ENCODE measurements at places on chromosomes 5 and 9. TPM values are rescaled to one million over a fixed set of nuclear protein-coding genes. Genes with fewer than 3 reads are reported as not detected.

PRXL2C gene
- 20.8 TPM for total RNA-seq

PAEP gene
- total RNA-seq: not detected

CBY3 gene
- not detected for total RNA-seq

SHB gene
- total RNA-seq: 25.6 TPM

PCDHB2 gene
- total RNA-seq: 2.1 TPM

RMRP gene
- total RNA-seq: 18,093 TPM

PDE6A gene
- total RNA-seq: 0.02 TPM

PRSS3 gene
- total RNA-seq: 3.1 TPM

GLRA1 gene
- not detected for total RNA-seq

KIF27 gene
- total RNA-seq: 2.5 TPM

HAVCR1 gene
- total RNA-seq: not detected

RABL6 gene
- total RNA-seq: 75.4 TPM

ECSCR gene
- 1.5 TPM for total RNA-seq

EGFLAM gene
- total RNA-seq: not detected

EQTN gene
- total RNA-seq: not detected

MCIDAS gene
- total RNA-seq: not detected

ACTBL2 gene
- 9.3 TPM for total RNA-seq

ASPN gene
- total RNA-seq: 0.07 TPM

AKNA gene
- 3.2 TPM for total RNA-seq

CDKN2B-AS1 gene
- total RNA-seq: 9.2 TPM

FBP2 gene
- not detected for total RNA-seq

PTGDS gene
- total RNA-seq: not detected

TAF11L10 gene
- total RNA-seq: not detected
